Caco-2 (cell line): ENCODE measurements at places on chromosomes 3 and 15.

- DNase-seq, result peak; percentile 13
Measured at GRCh38 chr3:86563400-86563970, 427.5 kb downstream of the VGLL3 start.

DNA sequence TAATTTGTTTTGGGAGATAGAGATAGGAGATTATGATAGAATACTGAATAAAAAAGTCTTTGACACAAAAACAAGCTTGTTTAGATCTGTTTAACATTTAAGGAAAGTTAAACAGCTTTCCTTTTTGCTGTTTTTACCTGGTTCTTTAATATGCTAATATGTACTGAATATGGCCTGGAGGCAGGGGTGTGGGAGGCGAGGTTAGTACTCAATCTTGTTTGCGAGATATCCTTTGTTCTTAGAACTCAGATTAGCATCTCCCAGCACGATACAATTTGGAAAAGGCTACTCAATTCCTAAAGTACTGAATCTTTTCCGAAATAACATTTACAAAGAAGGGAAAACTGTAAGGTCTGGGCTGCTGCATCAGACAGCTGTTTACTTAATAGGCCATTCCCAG, 40.8 kb upstream of the ST3GAL6 start:
- no peak for DNase-seq

GRCh38 chr15:40306908-40307307, 827 bp downstream of the PLCB2 start:
- DNase-seq, result no peak

GRCh38 chr3:23640471-23641146, 165.1 kb upstream of the UBE2E1 start:
- DNase-seq, result no peak

DNA sequence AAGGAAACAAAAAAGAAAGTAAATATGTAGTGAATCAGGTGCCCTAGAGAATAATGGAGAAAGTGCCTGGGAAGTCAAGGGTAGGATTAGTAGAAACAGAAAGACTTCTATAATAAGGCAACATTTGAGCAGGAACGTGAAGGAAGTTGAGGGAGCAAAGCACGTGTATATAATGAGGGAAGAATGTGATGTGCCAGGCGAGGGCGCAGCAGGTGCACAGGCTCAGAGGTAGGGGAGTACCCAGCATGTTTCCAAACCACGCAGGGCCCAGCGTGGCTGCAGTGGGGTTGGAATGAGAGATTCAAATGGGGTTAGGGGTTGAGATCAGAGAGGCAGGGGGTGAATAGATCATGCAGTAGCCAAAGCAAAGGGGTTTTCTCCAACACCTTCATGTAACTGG, 91.9 kb upstream of the VGLL4 start:
- no peak for DNase-seq

- no peak for DNase-seq
Measured at GRCh38 chr15:83284559-83285283, at the start of gene BNC1. TSS of gene BNC1 (minus strand) at chr15:83284664. CDS start at chr15:83284628, 36 bp downstream.

DNA sequence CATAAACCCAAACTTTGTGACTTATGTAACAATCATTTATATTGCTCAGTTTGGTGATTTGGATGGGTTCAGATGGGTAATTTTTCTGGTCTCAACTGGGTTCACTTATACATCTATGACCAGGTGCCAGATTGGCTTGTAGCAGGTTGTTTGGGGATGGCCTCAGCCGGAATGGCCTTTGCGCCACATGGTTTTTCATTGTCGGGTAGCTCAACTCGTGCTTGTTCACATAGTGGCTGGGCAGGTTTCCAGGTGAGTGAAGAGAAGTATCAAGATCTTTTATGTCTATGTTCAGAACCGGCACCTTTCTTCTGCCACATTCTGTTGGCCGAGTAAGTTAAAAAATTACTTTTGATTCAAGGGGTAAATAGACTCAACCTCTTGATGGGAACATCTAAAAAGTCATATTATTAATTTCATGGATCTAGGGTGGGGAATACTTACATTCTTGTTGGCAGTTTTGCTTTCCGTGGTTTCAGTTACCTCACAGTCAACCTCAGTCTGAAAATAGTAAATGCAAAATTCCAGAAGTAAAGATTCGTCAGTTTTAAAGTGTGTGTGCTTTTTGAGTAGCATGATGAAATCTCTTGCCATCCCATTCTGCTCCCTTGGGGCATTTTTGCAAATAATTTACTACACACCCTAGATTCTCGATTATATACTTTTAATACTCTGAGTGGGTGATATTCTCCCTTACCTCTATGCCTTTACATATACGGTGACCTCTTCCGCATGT, 745.7 kb upstream of the CCDC54 start:
- no peak for DNase-seq

DNA sequence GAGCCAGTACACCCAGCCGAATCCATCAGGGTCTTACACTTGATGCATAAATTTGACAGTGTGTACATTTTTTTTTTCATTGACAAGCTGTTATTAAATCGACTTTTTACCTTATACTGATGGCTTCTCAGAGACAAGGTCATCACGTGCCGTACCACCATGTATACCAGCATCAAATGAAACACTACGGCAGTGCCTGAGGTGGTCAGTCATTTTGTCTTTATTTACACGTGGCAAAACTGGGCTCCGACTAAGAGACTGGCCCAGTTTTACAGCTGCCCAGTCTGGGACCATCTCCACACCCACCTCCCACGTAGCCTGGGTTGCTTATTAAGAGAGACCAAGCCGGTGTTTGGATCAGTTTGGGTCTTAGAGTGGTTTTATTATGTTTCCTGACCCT, 57.4 kb downstream of the TMEM266 start:
- DNase-seq, result no peak

DNA sequence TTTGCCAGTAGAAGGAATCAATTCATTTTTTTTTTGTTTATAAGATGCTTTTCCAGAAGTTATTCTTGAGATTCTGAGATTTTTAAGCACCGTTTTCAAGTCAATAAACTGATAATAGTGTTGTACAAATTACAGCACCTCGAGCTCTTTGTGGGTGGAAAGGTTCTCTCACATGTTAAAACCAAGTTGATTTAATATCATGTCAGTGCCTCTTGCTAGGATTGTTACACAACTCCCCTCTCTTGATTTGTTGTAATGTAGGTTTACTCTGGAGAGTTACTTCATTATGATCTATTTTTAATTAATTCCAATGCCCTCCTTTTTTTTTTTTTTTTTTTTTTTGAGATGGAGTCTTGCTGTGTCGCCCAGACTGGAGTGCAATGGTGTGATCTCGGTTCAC, 25.8 kb upstream of the UBXN7 start:
- no peak for DNase-seq

DNA sequence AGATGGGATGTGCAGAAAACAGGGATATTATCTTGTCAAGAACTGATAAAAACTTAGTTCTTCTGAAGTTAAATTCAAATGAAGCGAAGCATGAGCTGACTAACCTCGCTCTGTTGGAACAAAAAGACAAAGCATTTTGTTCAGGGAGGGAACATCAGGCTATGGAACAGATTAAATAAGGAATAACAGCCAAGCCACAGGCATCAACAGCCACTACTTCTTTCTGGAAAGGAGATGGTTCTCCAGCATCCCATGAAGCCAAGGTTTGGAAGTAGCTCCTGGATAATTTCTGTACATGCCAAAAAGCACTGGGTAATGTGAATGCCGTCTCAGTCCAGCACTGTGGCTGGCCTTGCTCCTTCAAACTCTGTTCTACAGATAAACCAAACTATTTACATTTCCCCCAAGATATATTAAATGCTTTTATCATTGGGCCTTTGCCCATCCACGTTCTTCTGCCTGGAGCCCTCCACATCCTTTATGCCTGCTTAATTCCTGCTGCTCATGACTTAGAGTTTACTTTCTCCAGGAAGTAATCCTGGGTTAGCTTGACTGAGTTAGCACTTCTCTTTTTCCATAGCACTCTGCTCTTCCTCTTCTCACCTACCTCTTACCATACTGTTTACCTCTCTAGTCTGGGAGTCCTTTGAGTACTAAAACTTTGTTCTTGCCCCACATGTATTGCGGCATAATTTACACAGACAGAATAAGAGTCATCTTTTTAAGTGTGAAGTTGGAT, 232.0 kb downstream of the CLSTN2 start:
- no peak for DNase-seq

- DNase-seq, result no peak
Measured at GRCh38 chr3:153142961-153143360, 19.1 kb upstream of the RAP2B start.

DNA sequence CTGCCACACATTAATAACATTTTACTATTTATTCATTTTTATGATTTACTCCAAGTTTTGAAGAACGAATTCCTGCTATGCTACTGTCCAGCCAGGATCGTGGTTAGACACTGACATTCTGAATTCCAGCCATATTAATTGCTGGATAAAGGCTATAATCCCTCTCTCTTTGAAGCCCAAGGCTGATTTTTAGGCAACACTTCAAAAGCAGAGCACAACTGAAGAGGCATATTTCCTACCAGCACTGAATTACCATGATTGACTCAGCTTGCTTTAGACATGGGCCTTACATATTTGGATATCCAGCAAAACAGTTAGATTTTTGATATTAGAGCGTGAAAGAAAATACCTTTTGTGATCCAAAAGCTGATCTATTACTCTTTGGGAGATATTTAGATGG, 205.0 kb downstream of the ZIC1 start:
- DNase-seq, result no peak

GRCh38 chr3:89113893-89114840, 6.7 kb downstream of the EPHA3 start:
- DNase-seq, result peak; percentile 67

- DNase-seq, result peak; percentile 41
Measured at GRCh38 chr3:48301800-48302166, 31.7 kb downstream of the SPINK8 start.

GRCh38 chr3:162632672-162633071, 1136.1 kb downstream of the OTOL1 start:
- no peak for DNase-seq

- DNase-seq, result no peak
Measured at GRCh38 chr3:49248840-49249227, 28.2 kb downstream of the C3orf62 start.

GRCh38 chr3:15272426-15273196, 59.8 kb downstream of the SH3BP5 start:
- DNase-seq, result no peak

- no peak for DNase-seq
Measured at GRCh38 chr3:151015767-151016477, 43.4 kb upstream of the CLRN1 start.
